ENCODE measurements at places on chromosomes 4 and X. TPM values are rescaled to one million over a fixed set of nuclear protein-coding genes. Genes with fewer than 3 reads are reported as not detected.

The FAM13A gene
- 50.2 TPM for total RNA-seq

The HSFX4 gene
- total RNA-seq: not detected

The LAMTOR3 gene
- 42.4 TPM for total RNA-seq

The TMEM255A gene
- total RNA-seq: 1.8 TPM

The ZDHHC15 gene
- 3.0 TPM for total RNA-seq

The FAM133A gene
- 0.57 TPM for total RNA-seq

The ATP1B4 gene
- total RNA-seq: not detected

The CTAG1B gene
- not detected for total RNA-seq

GRCh38 chr4:121307445-121308327, 73.1 kb downstream of the QRFPR start:
- peaks cover 9% of the 10 kb centered on the region for H3K4me1 ChIP-seq
- H3K36me3 ChIP-seq: no peaks in the 10 kb centered on the region
- no peak overlapping the region for H3K4me3 ChIP-seq

DNA sequence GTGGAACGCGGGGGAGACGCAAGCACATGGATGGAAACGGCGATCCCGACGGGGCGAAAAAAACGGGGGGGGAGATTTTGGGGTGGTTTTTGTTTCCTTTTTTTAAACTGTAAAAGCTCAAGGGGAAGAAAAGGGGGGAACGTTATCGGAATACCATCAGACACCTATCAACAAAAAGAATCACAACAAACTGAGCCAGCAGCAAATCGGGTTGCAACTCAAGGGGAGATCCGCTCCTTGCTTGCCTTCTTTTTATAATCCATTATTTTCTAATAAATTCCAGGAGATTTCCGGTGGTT, 616 bp downstream of the MAML3 start:
- no peaks in the 10 kb centered on the region for H3K36me3 ChIP-seq
- no peaks in the 10 kb centered on the region for H3K27me3 ChIP-seq
- no peak for DNase-seq
- peak overlapping the region; percentile 98 for H3K27ac ChIP-seq
- H3K4me1 ChIP-seq: peaks cover 43% of the 10 kb centered on the region

DNA sequence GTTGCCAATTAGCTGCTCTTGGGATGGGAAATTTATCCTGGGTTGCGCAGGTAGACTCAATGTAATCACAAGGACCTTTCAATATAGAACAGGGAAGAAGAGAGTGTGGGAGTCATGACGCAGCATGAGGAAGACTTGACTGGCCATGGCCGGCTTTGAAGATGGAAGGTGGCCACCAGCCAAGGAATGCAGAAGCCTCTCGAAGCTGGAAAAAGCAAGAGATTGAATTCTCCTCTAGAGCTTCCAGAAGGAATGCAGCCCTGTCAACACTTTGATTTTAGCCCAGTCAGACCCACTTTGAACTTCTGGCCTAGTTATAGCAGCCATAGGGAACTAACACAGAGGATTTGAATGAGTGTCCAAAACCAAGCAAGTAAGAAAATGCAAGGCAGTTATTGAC, 14.7 kb upstream of the SH3KBP1 start:
- DNase-seq: no peak
- no peaks in the 10 kb centered on the region for H3K27me3 ChIP-seq
- peaks cover 5% of the 10 kb centered on the region for H3K4me1 ChIP-seq
- H3K36me3 ChIP-seq: no peaks in the 10 kb centered on the region
- no peak overlapping the region for H3K27ac ChIP-seq
- H3K4me3 ChIP-seq: no peak overlapping the region

DNA sequence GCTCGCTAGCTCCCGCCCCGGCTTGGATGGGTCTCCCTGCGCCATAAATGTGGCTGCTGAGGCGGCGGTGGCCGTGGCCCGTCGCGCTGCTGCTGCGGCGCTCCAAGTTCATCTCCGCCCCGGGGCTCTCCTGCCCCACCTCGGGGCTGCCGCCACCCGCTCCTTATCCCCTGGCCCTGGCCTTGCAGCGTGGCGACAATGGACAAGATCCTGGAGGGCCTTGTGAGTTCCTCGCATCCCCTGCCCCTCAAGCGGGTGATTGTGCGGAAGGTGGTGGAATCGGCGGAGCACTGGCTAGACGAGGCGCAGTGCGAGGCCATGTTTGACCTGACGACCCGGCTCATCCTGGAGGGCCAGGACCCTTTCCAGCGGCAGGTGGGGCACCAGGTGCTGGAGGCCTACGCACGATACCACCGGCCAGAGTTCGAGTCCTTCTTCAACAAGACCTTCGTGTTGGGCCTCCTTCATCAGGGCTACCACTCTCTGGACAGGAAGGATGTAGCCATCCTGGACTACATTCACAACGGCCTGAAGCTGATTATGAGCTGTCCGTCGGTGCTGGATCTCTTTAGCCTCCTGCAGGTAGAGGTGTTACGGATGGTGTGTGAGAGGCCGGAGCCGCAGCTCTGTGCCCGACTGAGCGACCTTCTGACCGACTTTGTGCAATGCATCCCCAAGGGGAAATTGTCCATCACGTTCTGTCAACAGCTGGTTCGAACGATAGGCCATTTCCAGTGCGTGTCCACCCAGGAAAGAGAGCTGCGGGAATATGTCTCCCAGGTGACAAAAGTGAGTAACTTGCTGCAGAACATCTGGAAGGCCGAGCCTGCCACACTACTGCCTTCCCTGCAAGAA, 763 bp downstream of the USP38 start:
- H3K4me3 ChIP-seq: peak overlapping the region; percentile 91

- no peak overlapping the region for H3K27ac ChIP-seq
- no peak overlapping the region for H3K4me3 ChIP-seq
- H3K27me3 ChIP-seq: no peaks in the 10 kb centered on the region
- no peaks in the 10 kb centered on the region for H3K4me1 ChIP-seq
- no peaks in the 10 kb centered on the region for H3K36me3 ChIP-seq
- no peak for DNase-seq
Measured at GRCh38 chrX:37076983-37077382, 68.8 kb downstream of the FAM47C start.

DNA sequence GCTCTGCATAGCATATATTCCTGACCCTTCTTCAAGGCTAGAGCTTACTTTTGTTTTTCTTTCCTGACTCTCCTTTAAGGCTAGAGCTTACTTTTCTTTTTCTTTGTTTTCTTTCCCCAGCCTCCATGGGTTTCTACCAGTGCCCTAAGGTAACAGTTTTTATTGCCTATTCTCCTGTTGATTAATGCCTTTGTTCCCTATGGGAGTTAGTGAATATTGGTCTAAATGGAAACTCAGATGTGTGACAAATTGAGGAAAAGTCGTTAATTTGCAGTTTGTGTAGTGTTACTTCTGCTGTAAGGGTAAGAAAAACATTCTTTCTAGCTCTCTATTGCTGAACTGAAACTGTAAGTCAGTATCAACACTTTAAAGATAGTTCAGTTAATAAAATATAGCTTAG, 358.7 kb downstream of the IL15 start:
- no peaks in the 10 kb centered on the region for H3K4me1 ChIP-seq
- H3K27ac ChIP-seq: no peak overlapping the region
- peaks cover 6% of the 10 kb centered on the region for H3K36me3 ChIP-seq
- no peaks in the 10 kb centered on the region for H3K27me3 ChIP-seq
- DNase-seq: no peak
- no peak overlapping the region for H3K4me3 ChIP-seq

DNA sequence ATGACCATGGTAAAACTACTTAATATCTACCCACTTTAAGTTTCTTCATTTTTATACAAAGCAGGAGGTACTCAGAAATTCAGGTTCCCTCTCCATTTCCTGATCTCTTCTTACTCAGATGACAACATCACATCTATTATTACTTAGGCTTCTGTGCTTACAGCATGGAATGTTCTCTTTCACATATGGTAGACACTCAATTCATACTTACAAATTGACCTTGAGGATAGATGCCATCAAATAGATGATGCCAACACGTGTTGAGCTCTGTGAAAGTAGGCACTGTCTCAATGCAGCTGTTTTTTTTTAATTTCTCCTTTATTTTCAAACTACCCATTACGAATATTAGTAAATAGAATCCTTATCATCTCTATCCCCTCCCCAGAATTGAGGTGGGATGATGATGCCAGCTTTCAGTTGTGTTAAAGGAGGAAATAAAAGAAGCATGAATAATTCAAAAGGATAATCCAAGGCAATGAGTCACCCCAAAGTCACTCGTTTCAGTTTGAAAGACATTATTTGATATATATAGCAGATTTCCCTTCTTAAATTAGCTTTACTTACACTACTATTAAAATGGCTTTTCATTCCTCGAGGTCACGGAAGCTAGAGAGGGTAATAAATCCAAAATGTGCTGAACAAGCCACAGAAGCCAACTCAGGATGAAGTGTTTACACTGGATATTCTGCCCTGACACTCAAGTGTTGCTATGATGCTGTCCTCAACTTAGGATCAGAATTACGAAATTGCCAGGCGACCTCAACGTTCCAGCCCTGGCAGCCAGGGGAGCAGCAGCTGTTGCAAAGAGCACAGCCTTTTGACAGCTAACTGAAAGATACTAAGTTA, 124.2 kb upstream of the EOLA2 start:
- H3K4me3 ChIP-seq: no peak overlapping the region
- no peaks in the 10 kb centered on the region for H3K36me3 ChIP-seq
- no peak for DNase-seq
- H3K27ac ChIP-seq: no peak overlapping the region
- H3K27me3 ChIP-seq: peaks cover 4% of the 10 kb centered on the region
- H3K4me1 ChIP-seq: no peaks in the 10 kb centered on the region

GRCh38 chrX:140767646-140768045, 58.1 kb downstream of the LINC00632 start:
- H3K4me1 ChIP-seq: peaks cover 3% of the 10 kb centered on the region
- no peak overlapping the region for H3K4me3 ChIP-seq
- peaks cover 3% of the 10 kb centered on the region for H3K27me3 ChIP-seq
- peaks cover 7% of the 10 kb centered on the region for H3K36me3 ChIP-seq
- DNase-seq: no peak

DNA sequence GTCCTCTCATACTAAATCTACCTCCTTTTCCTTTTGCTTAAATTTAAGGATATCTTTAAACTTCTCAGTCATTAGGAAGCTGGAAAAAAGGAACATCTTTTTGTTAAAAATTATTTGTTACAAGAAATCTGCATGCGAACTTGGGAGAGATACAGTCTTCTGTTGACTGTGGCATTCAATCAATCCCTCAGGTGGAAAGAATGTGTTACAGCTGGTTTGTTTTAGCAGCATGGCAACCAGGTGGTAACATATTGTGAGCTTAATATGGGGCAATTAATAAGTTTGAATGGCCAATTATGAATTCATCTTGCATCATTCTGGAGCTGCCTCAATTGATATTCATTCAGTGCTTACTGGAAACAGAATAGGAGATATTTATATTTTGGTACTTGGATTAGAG, 135.0 kb downstream of the GC start:
- H3K4me3 ChIP-seq: no peak overlapping the region
- peaks cover 5% of the 10 kb centered on the region for H3K4me1 ChIP-seq
- DNase-seq: no peak
- no peaks in the 10 kb centered on the region for H3K36me3 ChIP-seq
- no peaks in the 10 kb centered on the region for H3K27me3 ChIP-seq

GRCh38 chr4:142549248-142549647, 296.9 kb downstream of the INPP4B start:
- H3K27ac ChIP-seq: peak overlapping the region; percentile 91
- H3K4me3 ChIP-seq: no peak overlapping the region
- peaks cover 2% of the 10 kb centered on the region for H3K36me3 ChIP-seq
- H3K27me3 ChIP-seq: no peaks in the 10 kb centered on the region
- H3K4me1 ChIP-seq: peaks cover 49% of the 10 kb centered on the region

GRCh38 chr4:112704991-112705845, 68.3 kb downstream of the LARP7 start:
- no peak overlapping the region for H3K27ac ChIP-seq
- DNase-seq: peak; percentile 47
- no peaks in the 10 kb centered on the region for H3K36me3 ChIP-seq
- H3K4me1 ChIP-seq: peaks cover 18% of the 10 kb centered on the region

- no peak overlapping the region for H3K4me3 ChIP-seq
- no peak overlapping the region for H3K27ac ChIP-seq
- H3K27me3 ChIP-seq: peaks cover 15% of the 10 kb centered on the region
- no peak for DNase-seq
- H3K36me3 ChIP-seq: no peaks in the 10 kb centered on the region
Measured at GRCh38 chr4:21415728-21416127, 532.8 kb downstream of the KCNIP4 start.

DNA sequence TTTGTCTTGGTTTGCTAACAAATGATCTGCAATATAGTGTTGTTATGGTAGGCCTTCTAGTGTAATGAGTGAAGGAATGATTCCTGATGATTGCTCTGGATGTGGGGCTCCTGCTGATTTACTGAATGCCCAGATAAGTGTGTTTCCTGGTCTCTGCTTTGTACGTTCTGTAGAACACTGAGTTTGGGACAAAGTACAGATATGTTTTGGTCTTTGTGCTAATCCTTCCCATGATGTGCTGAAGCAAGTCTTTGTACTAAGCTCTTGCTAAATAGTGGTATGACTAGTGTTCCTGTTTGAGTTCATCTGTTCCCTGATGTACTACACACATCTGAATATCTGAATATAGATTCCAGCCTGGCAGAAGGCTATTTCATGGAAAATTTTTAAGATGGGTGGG, 36.9 kb upstream of the XIAP start:
- H3K27me3 ChIP-seq: no peaks in the 10 kb centered on the region
- H3K27ac ChIP-seq: no peak overlapping the region
- DNase-seq: no peak
- no peaks in the 10 kb centered on the region for H3K4me1 ChIP-seq

DNA sequence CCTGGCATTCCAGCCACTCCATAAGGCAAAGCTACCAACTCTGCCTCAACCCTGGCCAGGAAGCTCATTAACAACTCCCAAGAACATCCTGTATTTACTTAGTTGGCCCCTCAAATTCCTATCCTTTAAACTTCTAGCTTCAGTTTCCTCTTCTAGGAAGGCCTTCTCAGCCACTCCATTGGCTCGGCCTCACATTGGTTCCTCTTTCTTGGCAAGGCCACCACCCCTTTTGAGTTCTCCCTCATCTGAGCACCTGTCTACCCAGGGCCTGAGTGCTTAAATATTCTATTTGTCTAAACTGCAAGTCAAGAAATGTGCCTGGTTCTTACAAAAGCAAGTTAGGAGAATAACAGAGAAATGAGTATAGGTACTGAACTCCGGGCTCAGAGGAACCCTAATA, 10.0 kb downstream of the SMC1A start:
- H3K4me3 ChIP-seq: no peak overlapping the region
- DNase-seq: no peak
- H3K4me1 ChIP-seq: no peaks in the 10 kb centered on the region

DNA sequence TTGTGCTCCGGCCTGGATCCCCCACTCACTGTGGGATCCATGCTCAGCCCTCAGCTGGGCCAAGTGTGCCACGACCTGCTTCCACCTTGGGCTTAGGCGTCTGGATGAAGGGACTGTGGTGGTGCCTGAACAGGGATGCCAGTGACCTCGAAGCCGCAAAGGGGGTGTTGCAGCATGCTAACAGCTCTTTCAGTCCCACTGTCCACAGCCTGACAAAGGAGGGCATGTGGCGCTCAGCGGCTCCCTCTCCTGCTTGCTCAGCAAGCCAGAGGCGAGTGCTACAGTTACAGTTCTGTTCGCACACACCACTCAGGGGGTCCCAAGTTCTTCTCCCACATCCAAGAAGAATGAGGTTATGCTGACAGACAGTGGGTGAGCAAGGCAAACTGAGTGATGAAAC, 5.2 kb upstream of the IGBP1 start:
- no peak for DNase-seq
- H3K4me3 ChIP-seq: no peak overlapping the region
- H3K27me3 ChIP-seq: no peaks in the 10 kb centered on the region
- H3K36me3 ChIP-seq: no peaks in the 10 kb centered on the region

GRCh38 chr4:173752610-173753230, 222.7 kb upstream of the HAND2 start:
- DNase-seq: no peak
- no peaks in the 10 kb centered on the region for H3K36me3 ChIP-seq
- peak overlapping the region; percentile 11 for H3K27ac ChIP-seq
- peaks cover 7% of the 10 kb centered on the region for H3K4me1 ChIP-seq
- no peaks in the 10 kb centered on the region for H3K27me3 ChIP-seq
- no peak overlapping the region for H3K4me3 ChIP-seq

- no peak for DNase-seq
- no peaks in the 10 kb centered on the region for H3K36me3 ChIP-seq
- no peak overlapping the region for H3K4me3 ChIP-seq
Measured at GRCh38 chr4:158993891-158994290, 109.0 kb upstream of the RAPGEF2 start.
